ENCODE measurements at places on chromosomes 16 and 17.

- no peak for DNase-seq
Measured at GRCh38 chr17:35795007-35795870, at the start of gene MMP28. MMP28 (minus strand) TSS chr17:35795641; CDS start chr17:35795377, 264 bp downstream.

DNA sequence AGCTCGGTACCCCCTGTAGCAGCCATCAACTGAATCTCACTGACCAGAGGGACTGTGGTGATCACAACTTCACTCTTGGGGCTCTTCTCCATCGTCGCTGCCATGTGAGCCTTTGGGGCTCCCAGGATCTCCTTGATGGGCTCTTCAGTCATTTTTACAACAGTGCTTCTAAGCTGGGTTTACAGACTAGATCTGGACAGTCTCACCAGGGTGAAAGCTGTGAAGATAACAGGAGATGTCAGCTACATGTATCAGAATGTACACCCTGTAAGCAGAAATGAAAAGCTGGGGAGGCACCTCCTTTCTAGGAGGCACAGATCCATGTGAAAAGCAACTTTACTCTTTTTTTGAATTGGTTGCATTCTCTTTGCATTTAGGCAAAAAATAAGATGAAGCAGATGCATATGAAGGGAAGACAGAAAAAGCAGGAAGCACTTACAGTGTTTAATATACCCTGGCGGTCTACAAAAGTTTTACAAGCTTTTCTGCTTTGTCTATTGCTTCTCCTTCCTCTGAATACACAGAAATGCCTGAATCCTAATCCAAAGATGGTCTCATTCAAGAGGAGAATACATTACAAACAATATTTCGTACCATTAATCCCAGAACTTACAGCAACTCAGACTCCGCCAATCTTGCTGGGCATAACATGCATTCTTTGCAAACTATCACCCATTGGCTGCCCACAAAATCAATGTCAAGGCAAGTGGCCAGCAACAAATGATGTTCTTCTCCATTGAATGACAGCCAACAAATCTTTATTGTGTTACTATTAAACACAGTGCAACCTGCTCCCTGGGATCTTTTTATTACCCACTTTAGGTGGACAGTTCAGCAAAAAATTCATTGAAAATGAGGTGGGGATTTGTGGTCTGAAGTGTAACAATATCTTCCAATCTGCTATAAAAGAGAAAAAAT, 1.5 kb downstream of the TMEM100 start:
- no peak for DNase-seq

DNA sequence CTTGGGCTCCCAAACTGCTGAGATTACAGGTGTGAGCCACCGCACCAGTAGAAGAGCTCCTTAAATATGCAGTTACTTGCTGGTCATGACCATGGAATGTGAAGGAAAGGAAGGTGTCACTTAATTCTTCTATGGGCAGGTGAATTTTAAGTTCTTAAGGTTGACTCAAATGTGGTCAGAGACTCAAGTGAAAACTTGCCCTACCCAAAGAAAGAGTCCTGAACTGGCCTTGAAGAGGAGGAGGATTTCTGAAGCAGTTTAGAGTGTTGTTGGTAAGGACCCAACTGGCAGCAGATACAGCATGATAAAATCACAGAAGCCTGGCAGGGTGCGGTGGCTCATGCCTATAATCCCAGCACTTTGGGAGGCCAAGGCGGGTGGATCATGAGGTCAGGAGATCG, 29.4 kb downstream of the CHD9 start:
- DNase-seq: no peak

GRCh38 chr16:81808933-81809480, 29.9 kb downstream of the PLCG2 start:
- no peak for DNase-seq

DNA sequence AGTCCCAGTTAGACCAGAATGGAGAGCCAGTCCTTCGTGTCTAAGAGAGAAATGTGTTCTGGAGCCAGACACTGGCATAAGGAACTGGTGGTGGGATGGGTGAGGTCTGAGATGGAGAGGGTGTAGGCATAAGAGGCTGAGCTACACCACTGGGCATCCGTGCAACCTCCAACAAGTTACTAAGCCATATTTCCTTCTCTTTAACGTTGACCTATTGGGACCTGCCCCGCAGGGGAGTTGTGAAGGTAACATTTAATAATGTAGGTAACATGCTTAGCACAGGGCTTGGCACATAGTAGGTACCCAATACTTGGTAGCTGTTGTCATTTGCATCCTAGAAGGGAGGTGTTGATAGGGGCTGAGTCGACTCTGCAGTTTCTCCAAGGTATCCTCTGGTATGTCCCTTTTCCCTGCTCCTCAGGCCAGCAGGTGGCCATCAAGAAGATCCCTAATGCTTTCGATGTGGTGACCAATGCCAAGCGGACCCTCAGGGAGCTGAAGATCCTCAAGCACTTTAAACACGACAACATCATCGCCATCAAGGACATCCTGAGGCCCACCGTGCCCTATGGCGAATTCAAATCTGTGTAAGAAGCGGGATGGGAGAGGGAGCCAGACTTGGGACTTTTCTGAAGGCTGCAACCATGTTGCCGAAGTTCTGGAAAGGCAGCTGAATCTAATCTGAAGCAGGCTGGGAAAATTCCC, 1.2 kb downstream of the MAPK7 start:
- no peak for DNase-seq

DNA sequence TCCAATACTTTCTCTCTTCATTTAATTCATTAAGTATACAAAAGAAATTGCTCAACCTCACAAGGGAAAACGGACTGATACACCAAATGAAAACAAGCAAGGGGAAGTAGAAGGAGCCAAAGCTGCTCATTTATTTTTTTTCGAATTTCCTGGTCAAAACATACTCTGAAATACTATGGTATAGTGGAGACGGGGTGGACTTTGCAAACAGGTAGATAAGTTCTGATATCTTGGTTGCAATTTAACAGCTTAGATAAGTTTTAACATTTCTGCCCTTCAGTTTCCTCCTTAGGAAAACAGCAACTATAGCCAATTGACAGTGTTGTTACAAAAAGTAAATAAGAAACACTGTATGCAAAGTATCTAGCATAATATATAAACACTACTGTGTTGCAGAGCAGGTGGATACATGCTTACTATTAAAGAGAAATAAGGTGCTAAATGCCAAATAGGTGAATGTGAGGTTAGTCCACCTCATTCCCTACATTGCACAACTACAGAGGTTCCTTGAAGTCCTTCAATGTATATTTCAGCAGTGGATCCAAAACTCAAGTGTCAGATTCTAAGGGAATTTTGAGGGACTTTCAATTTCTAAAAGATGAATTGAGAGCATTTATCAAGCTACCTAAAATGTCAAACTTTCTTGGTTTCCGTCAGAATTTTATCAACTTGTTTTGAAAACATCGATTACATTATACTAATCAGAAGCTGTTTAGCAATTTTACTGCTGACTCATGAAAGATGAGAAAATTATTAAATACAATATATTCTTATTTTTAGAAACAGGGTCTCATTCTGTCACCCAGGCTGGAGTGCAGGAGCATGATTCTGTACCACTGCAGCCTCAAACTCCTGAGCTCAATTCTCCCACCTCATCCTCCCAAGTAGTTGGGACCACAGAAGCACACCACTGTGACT, 11.0 kb downstream of the CCDC47 start:
- DNase-seq: no peak

DNA sequence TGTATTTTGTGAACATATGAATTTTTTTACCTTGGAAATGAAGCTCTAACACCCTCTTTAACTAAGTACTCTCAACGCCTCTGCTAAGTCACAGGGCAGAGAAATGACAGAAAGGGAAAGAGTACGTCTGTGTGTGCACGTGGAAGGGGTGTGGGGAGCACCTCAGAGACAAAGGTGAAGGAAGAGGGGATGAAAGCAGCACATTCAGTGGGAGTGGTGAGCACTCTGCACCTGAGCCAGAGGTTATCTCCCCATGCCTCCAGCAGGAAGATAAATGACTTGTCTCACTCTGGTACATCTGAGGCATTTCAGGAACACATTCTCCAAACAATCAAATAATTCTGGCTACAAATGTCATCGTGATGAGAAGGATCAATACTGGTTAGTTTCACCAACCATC, 15.0 kb downstream of the GNA13 start:
- no peak for DNase-seq

Data from brain pericyte (primary cell).